Activated T-helper 1 cell treated with Interleukin-2 at 50 U/mL for 16 hours (primary cell): ENCODE measurements at places on chromosomes 13 and 19.

DNA sequence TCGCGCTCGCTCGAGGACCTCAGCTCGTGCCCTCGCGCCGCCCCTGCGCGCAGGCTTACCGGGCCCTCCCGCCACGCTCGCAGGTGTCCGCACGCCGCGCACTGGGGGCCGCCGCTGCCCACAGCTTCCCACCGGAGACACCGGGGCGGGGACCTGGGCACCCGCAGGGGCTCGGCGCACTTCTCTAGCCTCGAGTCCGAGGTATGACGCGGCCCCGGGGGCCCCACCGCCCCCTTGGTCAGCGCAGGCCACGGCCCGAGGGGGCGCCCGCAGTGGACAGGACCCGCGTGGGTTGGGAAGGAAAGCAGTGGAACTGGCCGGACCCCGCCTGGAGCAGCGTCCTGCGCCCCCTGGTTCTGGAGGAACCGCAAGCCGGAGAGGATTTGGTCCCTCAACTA, 2.1 kb upstream of the GRWD1 start:
- DNase-seq: no peak

- no peak for DNase-seq
These were observed 652 bp downstream of the CHERP start for GRCh38 chr19:16541526-16542044.

DNA sequence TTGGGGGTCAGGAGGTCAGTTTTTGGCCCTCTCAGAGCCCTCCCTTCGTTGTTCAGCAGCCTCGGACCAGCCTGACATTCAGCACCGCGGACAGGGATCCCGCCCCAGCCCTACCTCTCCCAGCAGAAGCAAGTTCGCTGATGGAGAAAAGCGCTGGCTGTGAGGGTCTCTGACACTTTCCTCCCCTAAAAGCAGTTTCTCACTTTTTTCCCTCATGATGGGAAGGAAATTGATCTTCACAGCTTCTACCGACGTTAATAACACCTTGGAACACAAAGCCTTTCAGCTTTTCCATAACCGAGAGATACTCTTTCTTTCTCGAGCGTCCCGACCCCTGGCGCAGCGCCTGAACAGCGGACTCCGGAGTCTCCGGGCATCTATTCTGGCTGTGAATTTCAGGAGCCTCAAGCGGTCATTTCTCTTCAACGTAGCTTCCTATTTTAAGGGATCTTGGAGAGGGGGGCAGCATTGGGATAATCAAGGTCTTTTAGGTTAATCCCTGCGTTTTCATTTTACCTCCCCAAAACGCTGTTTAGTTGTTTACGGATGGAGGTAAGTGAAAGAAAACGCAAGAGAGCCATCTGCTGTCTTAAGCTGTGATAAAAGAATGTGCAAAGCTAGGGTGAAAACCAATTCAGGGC, 467.2 kb downstream of the ITGBL1 start:
- no peak for DNase-seq

- DNase-seq: no peak
These were observed 37.3 kb downstream of the SOX1 start for GRCh38 chr13:112103961-112104880.

GRCh38 chr13:113369189-113369588, 5.3 kb upstream of the GRTP1 start:
- DNase-seq: no peak

DNA sequence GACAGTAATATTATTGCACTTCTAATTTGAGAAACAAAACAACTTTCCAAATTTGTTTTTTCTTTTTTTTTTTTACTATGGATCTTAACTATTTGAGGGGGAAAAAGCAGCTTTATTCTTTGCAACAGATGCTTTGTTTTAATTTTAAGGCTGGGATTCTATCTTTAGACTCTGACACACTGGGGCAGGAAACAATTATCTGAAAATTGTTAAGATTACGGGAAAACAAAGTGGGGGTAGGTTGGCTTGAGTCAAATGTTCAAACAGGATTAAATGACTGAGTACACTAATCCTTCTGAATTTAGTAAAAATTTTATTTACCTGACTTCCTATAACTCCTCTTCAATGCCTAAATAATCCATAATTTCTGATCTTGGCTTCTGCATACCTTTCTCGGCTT, 543.2 kb downstream of the SLITRK6 start:
- no peak for DNase-seq

- DNase-seq: no peak
These were observed 4.4 kb upstream of the FKRP start for GRCh38 chr19:46741447-46741846.

- no peak for DNase-seq
These were observed 9.0 kb downstream of the OR7A5 start for GRCh38 chr19:14826006-14826405.

- DNase-seq: no peak
These were observed 15.1 kb upstream of the PLPP2 start for GRCh38 chr19:306151-306900.

DNA sequence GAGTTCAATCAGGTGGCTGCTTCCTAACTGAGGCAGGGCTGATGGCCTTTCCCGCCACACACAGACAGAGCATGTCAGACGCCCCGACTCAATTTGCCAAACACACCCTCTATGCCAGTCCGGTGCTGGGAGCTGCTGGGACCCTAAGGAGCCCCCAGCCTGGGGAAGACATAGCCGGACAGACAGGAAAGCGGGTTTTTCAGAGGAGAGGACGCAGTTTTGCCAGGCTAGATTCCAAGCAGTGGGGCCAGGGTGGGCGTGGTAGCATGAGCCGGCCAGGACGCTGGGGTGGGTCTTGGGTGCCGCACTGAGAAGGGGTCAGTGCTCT, 19.8 kb downstream of the MAST3 start:
- no peak for DNase-seq

- no peak for DNase-seq
These were observed 18.3 kb downstream of the ZNF100 start for GRCh38 chr19:21749090-21749489.

DNA sequence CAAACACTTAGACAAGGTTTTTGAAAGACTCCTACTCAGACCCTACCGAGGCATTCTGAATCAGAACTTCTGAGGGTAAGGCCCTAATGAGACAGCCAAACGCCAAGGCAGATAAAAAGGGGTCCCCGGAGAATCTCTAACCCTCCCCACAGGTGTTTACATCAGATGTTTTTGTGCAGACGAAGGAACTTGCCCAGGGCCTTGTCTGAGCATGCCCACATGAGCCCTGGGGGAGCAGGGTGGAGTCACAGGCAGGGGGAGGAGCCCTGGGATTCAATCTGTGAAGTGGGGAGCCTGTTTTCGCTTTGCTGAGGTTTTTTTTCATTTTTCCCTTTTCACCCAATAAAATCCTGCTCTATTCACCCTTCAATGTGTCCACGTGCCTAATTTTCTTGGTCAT, 61.6 kb upstream of the MED4 start:
- peak; percentile 72 for DNase-seq

DNA sequence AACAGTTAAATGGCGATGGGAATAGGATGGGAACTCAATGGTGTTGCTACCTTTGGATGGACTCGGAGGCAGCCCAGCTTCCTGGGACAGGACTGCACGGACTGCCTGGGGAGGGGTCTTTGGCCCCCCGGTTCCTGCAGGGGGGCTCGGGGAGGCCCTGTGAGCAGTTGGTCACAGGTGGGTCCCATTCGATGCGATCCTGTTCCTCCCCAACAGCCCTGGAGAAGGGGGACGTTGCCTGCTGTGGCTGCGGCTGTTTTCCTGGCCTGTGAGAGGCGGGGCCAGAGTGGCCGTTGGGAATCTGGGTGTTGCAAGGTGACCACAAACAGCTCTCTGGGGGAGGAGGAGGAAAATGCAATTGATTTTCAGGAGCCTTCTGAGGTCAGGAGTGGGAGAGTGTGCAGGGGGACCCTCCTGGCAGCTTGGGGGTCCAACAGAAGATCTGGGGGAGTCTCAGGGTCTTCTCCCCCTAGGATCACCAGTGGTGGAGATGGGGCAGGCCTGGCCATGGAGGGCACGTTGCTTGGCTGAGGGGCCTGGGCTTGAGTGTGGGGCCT, 1.9 kb upstream of the PLPPR3 start:
- DNase-seq: no peak

DNA sequence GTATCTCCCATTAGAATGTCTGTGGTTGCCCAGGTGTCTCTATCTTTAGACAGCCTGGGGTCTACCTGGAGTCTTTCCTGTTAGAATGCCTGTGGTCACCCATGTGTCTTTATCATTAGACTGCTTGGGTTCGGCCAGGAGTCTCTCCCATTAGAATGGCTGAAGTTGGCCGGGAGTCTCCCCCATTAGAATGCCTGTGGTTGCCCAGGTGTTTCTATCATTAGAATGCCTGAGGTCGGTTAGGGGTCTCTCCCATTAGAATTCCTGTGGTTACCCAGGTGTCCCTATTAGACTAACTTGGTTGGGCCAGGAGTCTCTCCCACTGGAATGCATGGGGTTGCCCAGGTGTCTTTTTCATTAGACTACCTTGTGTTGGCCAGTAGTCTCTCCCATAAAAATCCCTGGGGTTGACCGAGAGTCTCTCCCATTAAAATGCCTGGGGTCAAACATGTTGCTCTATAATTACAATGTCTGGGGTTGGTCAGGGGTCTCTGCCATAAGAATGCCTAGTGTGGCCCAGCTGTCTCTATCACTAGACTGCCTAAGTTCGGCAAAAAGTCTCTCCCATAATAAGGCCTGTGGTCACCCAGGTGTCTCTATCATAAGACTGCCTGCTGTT, 1448.7 kb downstream of the UQCRFS1 start:
- no peak for DNase-seq

DNA sequence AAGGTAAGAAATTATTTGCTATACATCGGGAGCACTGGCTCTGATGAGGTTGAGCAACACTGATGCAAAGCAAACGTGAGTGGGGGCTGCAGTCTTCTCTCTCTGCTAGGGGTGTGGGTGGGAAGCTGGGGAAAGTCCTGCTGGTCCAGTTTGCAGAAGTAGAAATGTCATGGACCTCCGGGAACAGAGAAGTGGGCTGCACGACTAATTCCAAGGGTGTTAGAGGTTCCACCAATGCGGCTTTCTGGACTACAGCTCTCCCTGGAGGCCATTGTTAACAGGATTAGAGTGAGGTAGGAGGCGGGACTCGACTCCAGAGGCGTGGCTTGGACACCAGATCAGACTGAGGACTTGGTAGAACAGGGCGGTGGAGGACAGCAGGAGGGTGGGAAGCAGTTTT, 5.7 kb upstream of the FBXO27 start:
- DNase-seq: no peak

- no peak for DNase-seq
These were observed 168.1 kb upstream of the IRS2 start for GRCh38 chr13:109954441-109954840.

DNA sequence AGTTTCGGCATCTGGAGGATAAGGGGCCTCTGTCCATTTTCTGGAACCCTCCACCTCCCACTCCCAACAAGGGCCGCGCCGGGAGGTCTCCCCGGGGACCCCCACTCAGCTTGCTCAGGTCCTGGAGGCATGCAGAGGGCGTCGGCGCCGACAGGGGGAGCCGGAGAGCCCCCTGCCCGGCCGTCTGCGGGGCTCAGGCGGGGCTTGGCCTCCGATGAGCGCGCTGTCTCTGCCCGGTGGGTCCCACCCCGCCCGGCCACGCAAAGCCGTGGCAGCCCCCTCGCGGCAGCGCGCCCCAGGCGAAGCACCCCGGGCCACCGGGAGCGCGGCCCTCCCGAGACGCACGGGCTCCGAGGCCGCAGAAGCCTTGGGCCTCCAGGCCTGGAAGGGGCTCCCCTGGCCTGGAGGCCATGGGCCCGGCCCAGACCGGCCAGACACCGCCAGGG, 149.7 kb upstream of the ZNF536 start:
- no peak for DNase-seq

DNA sequence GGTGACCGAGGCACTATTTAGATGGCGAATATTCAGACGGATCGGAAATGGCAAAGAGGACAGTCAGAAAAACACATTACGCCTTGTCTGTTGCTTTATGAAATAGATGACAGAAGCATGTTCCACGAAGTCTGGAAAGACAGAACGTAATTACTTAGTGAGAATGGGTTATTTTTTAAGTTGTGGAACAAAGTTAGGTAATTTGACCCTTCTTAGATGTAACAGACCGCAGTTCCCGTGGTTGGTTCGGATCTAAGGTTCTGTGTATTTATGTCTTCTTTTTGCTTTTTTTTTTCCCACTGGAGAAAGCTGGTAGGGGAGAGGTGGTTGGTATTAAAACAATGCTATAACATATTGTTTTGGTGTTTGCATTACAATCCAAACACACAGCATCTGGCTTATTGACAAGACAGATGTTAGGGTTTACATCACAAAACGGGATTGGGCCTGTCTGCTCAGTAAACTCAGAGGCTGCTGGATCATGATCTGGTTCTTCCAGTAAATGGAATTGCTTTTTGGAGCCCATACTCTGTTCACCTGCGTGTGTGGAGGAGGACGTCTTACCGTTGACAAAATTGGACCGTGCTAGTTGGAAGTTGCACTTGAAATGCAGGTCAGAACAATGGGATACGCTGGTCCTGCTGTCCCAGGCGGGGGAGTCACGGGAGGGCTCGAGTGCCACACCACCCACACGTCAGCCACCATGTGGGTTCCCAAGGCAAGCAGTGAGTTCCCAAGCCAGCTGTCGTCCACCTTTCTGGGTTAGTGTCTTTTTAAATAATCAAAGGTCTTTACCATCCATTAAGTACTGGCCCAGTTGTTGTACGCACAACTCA, 13.8 kb downstream of the ATP11A start:
- no peak for DNase-seq

GRCh38 chr13:75986818-75987217, 350.7 kb downstream of the LMO7 start:
- DNase-seq: no peak

DNA sequence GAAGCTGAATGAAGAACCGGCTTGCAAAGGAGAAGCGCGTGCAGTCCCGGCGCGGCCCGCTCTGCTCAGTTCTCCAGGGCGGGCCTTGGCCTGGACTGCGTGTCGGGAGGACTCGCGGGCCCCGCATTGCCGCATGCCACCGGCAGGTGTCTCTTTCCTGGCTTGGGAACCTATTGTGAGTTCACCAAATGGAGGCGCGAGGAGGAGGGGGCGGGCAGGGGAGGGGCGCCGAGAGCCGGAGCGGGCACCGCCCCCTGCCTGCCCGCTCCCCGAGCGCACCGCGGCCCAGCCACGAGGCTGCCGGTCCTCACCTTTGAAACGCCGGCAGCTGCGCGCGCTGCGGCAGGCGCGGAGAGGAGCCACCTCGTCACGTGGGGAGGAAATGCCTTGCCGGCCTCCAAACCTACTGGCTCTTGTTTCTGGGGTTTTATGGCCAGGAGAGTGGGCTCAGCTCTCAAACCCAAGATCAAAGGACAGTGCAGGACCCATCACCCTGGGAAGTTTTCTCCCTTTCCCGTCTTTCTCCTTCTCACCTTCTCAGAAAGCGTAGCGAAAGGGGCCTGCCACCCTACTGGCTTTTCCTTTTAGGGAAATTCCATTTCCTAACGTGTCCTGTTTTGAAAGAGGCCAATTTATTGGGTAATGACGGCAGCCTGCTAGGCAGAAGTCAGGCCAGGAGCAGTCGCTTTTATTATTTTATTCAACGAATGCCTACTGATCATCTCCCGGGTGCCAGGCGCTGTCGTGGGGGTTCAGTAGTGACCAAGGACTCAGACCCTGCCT, 13.8 kb upstream of the UBE2L5 start:
- DNase-seq: peak; percentile 82
